Vagina (tissue), 2 donors: ENCODE measurements at places on chromosomes 2 and 18.

DNA sequence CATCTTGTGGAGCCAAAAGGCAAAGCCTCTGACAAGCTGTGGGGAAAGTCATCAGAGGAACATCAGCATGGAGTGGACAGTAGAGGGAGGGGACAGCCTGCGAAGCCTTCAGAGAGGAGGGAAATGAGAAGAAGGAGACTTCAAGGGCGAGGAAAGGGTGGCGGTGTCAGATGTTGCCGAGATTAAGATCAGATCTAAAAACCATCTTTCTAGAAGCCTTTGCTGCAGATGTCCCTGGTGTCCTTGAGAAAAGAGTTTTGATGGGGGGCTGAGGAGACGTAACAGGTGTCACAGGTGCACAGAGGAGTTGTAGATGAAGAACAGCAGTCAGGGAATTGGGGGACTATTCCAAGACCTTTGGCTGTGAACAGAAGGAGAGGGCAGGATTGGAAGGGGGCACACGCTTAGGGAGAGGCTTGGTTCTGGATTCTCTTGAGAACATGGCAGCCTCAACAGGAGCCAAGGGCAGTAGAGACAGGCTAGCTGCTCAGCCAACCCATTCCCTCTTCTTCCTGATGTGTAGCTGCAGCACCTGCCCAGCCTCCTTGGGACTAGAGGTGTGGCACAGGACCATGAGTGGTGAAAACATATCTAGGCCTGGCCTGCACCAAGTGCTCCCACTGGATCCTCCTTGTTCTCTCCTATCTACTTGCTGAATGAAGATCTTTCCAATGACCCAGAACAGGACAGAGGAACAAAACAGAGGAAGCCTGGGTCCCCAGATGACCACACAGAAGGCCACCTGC lies 22.7 kb upstream of the NCL start:
- no peak for DNase-seq

- no peak for DNase-seq
Observed at GRCh38 chr2:110874453-110875383, 142.3 kb downstream of the ACOXL start.

DNA sequence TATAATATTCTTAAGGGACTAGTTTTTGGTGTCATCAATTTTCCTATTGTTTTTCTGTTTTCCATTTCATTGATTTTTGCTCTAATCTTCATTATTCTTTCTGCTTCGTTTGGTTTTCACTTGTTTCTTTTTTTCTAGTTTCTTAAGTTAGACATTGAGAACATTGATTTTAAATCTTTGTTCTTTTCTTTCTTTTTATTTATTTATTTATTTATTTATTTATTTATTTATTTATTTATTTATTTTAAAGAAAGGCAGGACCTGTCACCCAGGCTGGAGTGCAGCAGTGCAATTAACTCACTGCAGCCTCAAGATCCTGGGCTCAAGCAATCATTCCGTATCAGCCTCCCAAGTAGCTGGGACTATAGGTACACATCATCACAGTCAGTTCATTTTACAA lies 7.0 kb upstream of the FMNL2 start:
- DNase-seq, result no peak

DNA sequence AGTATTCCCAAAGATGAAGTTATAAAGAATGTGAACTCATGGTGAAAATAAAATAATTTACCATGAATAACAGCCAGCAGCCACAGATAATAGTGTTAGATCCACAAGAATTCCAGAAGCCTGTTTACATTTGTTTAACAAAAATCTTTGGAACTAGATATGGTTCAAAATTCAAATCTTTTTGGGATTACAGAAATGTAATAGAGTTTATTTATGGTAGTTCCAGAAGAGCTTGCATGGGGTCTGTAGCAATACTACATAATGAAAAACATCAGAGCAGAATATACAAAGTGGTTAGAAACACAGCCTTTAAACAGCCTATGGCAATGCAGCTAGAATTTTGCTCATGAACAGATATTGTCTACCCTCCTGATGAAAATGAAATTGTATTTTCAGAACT lies 179.1 kb downstream of the RDH14 start:
- no peak for DNase-seq

- DNase-seq, result no peak
Observed at GRCh38 chr2:43754180-43754579, 19.7 kb upstream of the DYNC2LI1 start.

DNA sequence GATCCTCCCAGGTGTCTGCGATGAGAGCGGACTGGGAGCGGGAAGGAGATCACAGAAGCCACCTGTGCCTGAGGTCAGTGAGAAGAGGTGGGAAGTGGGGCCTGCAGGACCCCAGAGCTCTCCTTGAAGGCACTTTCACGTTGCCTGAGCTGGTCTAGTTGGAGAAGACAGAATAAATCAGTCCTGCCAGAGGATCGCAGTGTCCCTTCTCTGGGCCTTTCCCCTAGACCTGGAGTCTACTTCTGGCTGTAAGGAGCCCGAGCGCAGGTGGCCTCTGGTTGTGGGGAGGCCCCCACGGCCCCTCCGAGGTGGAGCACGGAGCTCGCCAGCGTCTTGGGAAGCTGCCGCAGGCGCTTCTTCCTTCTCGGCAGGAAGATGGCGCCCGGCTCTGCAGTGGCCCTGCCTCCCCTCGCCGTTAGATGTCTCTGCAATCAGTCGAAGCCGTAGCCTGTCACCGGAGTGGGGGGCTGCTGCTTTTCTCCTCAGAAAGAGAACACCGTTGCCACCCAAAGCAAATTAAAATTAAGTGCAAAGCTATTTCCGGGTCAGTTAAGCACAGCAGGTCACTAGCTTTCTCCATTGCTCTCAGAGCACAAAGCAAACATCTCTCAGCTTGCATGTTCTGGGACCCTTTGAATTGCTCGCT lies 212.0 kb upstream of the MYT1L start:
- DNase-seq, result no peak

DNA sequence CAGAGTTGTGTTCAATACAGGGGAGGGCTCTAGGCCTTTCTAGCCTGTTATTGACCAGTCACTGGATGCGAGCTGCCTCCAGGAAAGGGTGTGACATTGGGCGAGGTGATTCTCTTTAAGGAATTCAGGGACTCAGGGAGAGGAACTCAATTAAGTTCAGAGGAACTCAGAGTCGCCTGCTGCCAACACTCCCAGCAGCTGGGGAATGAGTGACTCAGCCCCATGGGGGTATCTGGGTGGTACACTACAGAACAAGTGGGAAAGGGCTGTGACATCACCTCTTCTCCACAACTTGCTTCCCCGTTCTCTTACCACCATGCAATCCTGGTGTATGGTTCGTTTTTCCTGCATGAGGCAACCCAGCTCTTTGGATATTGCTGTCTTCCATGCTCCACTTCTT lies 50.4 kb upstream of the CYRIA start:
- no peak for DNase-seq
